Stimulated activated CD4-positive, alpha-beta T cell treated with anti-CD3 and anti-CD28 coated beads, Interleukin-12 subunit alpha, Interleukin-12 subunit beta, amount 100 ng/mL, for 48 hours (primary cell): ENCODE measurements at places on chromosomes 7 and 10.

GRCh38 chr7:123537026-123537642, 2.7 kb upstream of the IQUB start:
- no peak for DNase-seq

DNA sequence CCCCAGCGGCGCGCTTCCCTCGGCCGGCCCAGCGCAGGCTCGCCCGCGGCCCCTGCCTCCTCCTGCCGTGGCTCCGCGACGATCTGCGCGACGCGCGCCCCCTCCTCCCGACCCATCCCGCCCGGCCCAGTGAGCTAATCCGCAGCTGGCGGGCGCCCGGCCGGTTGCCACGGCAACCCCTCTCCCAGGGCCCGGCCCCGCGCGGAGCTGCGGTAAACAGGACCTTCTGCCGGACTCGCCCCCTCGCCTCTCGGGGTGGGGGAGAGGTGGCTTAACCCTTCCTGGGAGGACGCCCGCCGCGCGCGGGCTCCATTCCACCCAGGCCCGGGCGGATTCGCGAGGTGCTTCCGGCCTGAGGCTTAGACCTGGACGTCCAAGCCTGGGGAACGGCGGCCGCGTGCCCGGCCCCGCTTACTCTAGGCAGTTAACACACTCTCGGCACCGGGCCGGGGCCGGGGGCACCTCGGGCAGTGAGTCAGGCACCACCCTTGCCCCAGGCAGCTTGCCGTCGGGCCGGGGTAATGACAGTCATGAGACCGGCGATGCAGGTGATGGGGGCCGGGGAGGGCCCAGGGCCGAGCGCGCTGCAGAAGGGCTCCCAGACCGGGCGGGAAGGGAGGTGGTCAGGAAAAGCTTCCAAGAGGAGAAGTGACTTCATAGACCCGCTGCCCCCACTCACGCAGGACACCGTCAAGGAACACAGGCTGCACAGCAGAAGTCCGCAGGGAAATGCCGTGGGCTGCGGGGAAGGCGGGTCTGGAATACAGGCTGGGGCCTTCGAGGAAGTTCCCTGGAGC, at the start of gene DENND2A:
TSS of gene DENND2A (minus strand) at position 87 of the 797 bp plus-strand sequence. CDS start 38,416 bp downstream, outside the sequence.
- no peak for DNase-seq

GRCh38 chr7:73541722-73542121, 15.8 kb downstream of the BCL7B start:
- no peak for DNase-seq

- DNase-seq: no peak
Observed at GRCh38 chr7:132840199-132840598, 241.7 kb downstream of the CHCHD3 start.

- DNase-seq: no peak
Observed at GRCh38 chr10:65660006-65660405, 1265.8 kb upstream of the LRRTM3 start.

- DNase-seq: no peak
Observed at GRCh38 chr7:123995617-123996326, 37.1 kb downstream of the TMEM229A start.

DNA sequence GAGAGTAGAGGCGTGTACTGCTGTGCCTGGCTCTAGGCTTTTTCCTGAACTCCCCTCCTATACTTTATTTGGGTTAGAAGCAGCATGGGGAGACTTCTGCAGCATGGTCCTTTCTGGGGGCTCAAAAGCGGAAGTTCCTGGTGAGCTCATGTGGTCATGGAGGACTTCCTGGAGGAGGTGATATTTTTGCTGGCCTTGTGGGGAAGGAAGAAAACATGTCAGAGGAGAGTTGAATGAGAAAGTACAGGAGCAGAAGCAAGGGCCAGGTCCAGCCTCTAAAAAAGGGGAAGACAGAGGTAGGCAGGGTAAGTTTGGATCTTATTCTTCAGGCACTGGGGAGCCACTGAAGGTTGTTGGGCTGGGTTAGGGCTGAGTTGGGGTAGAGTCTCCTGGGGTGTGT, 45.5 kb downstream of the CASTOR2 start:
- DNase-seq: no peak

DNA sequence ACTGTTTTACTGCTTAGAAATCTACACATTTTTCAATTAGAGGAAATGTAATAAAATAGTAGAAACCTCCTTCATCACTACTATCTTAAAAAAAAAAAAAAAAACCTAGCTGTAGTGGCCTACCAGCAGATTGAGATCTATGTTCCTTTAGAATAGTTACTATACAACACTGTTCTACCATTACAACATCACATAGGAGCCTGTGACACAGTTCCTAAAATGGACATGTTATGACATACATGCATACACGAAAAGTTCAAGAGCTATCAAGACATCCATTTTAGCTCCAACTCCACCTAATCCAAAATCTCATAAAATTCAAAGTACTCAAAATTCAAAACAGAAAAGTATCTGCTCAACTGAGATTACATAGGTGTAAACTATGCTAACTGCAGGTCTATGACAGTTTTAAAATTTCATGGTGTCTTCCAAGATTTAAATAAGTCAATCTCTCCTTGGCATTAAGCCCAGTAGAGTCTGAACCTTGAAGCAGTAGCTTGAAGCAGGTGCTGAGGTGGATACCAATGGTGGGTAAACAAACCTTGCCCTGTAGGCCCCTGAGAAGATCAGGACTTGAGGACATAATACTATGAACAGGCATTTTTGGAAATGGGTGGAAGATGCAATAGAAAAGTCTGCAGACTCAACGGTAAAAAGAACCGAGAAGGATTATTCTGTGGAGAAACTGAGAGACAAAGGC, 17.0 kb downstream of the CACUL1 start:
- DNase-seq: no peak

DNA sequence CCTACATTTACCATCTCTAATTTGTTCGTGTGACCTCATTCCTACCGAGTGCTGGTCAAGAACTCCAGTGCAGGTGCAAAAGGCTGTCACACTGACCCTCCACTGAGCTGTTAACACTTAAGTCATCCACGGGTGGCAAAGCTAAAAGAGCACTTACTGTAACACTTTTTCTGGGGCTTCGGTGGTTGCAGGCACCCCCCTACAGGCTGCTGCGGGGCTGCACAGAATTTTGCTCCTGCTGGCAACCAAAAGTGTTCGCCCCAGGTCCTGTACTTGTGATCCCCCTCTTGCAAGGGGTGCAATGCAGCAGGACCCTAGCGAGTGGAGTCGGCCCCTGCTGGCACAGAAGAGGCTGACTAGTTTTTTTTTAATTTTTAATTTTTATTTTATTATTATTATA, 298.9 kb upstream of the CNTNAP2 start:
- no peak for DNase-seq

- no peak for DNase-seq
Observed at GRCh38 chr7:32036557-32036956, 33.6 kb downstream of the PDE1C start.

DNA sequence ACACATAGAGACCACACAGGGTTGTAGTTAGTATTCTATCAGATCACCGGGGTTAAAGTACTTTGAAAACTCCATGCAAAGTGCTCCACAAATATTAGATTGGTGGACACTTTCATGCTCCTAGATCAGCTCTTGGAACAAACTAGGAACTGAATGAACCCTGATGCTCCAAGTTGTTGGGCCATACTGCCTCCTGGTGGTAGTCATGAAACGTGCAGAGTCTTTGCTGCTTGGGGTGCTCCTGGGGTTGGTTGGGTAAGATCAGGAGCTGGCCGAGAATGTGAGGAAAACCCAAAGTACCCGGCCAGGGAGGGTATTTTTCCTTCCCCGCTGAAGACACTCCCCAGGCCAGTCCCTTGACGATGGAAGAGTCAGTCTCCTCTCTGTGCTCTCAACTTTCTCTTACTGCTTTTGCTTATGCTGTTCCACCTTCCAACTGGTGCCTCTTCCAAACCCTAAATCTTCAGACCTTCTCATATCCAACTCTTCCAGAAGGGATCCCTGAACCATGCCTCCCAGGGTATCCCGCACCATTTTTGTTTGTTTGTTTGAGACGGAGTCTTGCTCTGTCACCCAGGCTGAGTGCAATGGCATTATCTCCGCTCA, 918 bp upstream of the RPEL1 start:
- DNase-seq: peak; percentile 39

DNA sequence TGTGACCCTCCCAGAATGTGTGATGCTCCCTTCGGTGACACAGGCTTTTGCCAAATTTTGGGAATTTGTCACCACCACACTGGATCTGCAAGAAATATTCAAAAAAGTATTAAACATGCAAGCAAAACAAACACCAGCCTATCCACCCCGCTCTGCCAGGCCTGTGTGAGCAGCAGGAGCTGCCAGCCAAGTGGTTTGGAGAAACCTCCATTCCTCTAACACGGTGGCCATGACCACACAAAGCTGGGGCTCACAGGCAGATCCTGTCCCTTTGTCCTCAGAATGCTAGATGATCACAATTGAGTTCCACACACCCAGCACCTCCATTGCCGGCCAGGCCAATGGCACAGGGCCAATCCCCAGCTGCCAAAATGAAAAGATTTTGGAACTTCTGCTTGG, 261.9 kb upstream of the PPP2R2D start:
- no peak for DNase-seq

GRCh38 chr7:43879477-43879876, 10.2 kb upstream of the MRPS24 start:
- no peak for DNase-seq

- no peak for DNase-seq
Observed at GRCh38 chr7:52021343-52021742, 704.7 kb upstream of the COBL start.

DNA sequence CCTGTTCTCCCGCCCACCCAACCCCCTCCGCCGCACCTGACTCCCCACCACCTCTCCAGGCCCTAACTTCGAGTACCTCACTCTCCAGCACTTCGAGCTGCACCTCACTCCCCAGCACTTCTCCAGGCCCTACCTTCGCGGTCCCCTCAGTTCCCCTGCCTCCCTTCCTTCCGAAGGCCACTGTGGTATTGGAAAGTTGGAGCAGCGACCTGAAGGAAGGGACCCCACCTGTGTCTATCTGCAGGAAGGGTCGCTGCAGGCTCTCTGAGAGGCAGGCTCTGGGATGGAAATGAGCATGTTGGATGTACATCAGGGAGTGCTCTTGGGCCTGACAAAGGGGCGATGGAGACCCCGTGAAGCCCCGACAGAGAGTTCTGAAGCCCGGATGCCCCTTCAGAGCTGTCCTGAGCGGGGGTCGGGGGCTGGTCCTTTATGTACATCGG, 122.2 kb downstream of the PRKAG2 start:
- no peak for DNase-seq

GRCh38 chr10:71316056-71316785, 2.8 kb upstream of the SLC29A3 start:
- DNase-seq: no peak

DNA sequence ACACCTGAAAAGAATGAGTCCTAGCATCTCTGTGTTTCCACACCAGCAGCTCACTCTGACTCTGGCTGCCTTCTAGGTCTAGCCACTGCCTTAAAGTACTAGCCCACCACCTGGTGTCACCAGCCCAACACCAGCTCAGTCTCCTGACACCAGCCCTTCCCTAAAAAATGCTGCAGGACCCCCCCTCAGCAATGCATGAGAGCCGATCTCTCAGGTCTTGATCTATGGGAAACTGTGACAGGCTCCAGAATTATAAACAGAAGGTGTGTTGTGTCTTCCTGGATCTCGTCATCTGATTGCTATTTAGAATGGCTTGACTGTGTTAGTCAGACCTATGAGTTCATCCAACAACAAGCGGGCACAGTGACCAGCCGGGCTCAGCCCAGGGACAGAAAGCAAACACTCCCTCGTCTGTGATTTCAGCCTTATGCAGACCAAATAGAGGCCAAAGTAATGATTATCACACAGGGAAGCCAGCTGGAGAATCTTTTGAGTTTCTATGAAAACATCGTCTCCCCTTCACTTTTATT, 66.6 kb downstream of the CUBN start:
- no peak for DNase-seq

GRCh38 chr7:16083931-16084330, 337.4 kb downstream of the CRPPA start:
- no peak for DNase-seq

DNA sequence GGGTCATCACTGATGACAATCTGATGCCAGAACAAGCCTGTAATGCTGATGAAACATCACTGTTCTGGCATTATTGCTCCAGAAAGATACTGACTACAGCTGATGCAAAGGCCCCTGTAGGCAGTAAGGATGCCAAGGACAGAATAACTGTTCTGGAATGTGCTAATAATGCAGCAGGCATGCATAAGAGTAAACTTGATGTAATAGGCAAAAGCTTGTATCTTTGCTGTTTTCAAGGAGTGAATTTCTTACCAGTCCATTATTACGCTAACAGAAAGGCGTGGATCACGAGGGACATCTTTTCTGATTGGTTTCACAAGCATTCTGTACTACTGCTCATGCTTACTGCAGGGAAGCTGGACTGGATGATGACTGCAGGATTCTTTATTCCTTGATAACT, 18.7 kb downstream of the LCOR start:
- no peak for DNase-seq

GRCh38 chr10:77713521-77714280, 76.1 kb upstream of the KCNMA1 start:
- DNase-seq: no peak

- no peak for DNase-seq
Observed at GRCh38 chr7:108468246-108468645, 12.0 kb upstream of the NRCAM start.

- DNase-seq: no peak
Observed at GRCh38 chr7:107944411-107945169, 53.6 kb downstream of the DLD start.

DNA sequence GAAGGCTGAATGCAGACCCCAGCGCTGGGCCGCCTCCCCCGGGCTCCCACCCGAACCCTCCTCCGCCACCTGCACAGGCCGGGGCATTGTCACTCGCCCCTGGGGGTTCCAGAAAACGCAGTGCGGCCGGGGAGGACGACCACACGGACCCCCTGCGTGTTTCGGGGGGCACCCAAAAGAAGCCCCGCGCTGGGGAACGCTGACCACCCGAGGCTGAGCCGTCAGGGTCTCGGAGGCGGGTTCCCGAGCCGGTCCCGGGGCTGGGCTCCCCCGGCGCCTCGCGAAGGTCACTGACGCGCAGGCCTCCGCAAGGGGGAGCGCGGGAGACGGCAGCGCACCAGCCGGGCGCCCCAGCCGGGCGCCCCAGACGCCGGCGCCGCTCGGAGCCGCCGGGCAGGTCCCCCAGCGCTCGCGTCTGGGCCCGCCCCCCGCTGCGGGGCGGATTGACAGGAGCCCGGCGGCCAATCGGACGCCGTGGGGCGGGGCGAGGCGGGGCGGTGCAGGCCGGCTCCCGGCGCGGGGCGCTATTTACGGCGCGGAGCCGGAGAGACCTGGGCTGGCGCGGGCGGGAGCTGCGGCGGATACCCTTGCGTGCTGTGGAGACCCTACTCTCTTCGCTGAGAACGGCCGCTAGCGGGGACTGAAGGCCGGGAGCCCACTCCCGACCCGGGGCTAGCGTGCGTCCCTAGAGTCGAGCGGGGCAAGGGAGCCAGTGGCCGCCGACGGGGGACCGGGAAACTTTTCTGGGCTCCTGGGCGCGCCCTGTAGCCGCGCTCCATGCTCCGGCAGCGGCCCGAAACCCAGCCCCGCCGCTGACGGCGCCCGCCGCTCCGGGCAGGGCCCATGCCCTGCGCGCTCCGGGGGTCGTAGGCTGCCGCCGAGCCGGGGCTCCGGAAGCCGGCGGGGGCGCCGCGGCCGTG, at the start of gene BAMBI:
TSS of gene BAMBI (plus strand) at position 554 of the 920 bp plus-strand sequence. CDS start 377 bp downstream, outside the sequence.
- peak; percentile 87 for DNase-seq

GRCh38 chr7:127504715-127505114, 80.7 kb downstream of the GCC1 start:
- no peak for DNase-seq
